Astrocyte (in vitro differentiated cells and primary cell): ENCODE measurements at places on chromosomes 3 and 15.

DNA sequence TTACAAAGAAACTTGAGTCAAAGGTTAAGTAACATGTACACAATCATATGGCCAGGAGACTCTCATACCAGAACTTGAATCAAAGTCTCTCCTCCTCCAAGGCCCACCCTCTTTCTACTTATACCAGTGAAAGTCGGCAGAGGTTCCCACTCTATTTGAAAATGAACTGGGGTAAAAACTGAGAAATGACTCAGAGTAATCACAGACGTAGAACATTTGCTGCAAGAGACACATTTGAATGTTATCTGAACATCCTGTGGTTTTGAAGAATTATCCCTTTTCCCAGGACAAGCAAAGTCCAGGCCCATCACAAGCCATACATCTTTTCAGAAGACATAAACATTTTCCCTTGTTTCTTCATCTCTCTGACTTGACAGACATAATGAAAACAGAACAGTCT lies 55.8 kb downstream of the SHOX2 start:
- no peak for DNase-seq

GRCh38 chr3:31918179-31919150 lies 62.6 kb downstream of the OSBPL10 start:
- no peak for DNase-seq

DNA sequence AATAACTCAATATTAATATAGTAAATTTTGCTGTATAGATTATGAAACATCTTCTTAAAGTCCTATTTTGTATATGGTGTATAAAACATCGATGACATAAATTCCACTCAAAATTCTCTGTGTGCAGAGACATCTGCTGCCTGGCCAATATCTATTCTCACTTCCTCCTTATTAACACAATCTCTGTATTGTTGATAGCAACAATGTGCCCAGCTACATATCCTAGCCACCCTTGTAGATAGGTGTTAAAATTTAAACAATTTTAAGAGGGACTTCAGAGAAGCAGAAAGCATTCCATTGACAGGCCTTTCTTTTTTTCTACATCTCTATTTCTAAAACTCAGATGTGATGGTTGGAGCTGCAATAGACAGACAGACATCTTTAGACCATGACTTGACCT lies 72.3 kb downstream of the FGF12 start:
- DNase-seq, result no peak

DNA sequence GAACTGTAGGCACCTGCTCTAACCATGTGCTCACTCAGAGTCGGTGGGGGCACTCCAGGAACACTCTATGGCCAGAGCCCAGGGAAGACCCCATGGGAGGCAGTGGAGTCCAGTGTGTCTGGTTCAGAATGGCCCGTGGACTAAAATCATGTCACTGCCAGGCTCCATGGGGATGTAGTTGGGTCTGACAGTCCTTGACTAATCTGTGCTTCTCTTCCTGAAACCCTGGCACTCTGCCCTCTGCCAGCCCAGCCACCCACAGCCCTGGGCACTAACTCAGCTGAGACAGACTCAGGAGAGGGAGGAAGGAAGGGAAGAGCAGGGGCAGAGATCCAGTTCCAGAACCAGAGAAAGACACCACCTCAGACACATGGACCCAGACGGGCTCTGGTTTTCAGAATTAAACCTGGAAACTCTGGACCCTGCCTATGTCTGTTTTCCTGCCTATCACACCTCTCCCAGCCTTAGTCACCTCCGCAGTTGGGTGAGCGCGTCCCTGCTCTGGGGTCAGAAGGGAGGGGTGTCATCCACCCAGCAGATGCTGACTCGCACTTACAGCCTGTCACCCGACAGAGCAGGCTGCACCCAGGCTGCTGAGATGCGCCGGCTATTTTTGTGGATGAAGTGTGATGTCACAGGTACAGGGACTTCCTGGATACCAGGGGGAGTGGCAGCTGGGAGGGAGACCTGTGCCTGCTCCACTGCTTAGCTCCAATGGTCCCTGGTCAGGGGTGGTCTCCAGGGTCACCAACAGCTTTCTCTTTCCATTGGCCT lies 56.8 kb upstream of the INSYN1 start:
- DNase-seq, result no peak

DNA sequence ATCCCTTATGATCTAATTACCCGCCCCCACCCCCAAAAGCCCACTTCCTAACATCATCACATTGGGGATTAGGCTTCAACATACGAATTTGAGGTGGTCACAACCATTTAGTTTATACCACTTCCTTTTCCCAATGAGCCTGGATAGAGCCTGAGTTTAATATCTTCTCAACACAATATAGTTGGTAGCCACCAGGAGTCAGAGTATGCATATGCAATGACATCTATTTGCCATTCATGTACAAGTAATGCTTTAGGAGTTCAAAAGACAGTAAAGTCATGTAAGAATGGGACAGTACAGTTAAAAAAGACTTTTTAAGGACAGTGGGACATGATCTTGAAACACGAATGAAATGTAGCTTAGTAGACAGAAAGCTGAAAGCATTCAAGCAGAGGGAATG lies 172.4 kb downstream of the DCLK3 start:
- DNase-seq, result no peak

DNA sequence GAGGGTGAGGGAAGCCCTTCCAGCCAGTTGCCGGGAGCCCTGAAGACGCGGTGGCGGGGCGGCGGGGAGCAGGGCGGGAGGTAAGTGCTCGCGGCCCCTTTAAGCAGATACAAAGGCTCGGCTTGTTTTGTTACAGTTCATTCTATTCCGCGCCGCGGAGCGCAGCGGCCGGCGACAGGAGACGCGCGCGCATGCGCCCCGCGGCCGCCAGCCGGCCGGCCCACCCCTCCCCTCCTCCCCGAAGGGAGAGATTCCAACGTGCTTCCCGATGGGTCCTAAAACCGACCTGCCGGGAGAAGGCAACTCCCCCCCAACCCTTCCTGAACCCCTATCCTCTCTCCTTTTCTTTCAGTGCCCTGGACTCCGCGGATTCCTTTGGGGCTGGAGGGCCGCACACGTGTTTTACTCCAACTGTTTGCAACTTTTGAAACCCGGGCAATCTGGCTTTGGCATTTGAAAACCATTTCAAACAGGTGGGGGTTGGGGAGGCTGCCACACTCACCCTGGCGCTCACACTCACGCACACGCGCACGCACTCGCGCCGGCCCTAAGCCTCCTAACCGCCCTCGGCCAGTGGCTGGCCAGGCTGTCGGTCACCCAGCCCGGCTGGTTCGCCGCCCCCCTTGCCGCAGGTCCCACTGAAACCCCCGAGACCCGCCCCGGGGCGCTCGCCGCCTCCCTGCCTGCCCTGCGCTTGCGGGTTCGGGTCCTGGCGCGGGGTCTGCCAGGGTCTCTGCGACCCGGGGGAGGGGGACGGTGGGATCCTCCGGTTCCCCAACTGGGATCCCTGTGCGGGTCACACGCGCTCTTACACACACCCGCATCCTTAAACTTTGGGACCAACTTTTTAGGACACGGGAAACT lies at the start of gene MAGI1:
TSS of gene MAGI1 (minus strand) at position 193 of the 864 bp plus-strand sequence. CDS start 610 bp downstream, outside the sequence.
- DNase-seq, result peak; percentile 94

- DNase-seq, result no peak
Observed at GRCh38 chr3:59153648-59154047, 103.8 kb upstream of the CFAP20DC start.

GRCh38 chr15:79977431-79978054 lies 6.5 kb upstream of the BCL2A1 start:
- no peak for DNase-seq

GRCh38 chr15:49901321-49901720 lies 217.7 kb downstream of the ATP8B4 start:
- no peak for DNase-seq

- DNase-seq, result peak; percentile 32
Observed at GRCh38 chr3:187319699-187320302, 28.3 kb upstream of the MASP1 start.

GRCh38 chr3:149235599-149236424 lies 14.2 kb upstream of the CP start:
- DNase-seq, result no peak

- peak; percentile 16 for DNase-seq
Observed at GRCh38 chr3:170387950-170388349, 30.4 kb downstream of the SKIL start.

GRCh38 chr3:37375184-37376127 lies 201.1 kb upstream of the LRRFIP2 start:
- no peak for DNase-seq

GRCh38 chr3:59406943-59407342 lies 357.1 kb upstream of the CFAP20DC start:
- no peak for DNase-seq

DNA sequence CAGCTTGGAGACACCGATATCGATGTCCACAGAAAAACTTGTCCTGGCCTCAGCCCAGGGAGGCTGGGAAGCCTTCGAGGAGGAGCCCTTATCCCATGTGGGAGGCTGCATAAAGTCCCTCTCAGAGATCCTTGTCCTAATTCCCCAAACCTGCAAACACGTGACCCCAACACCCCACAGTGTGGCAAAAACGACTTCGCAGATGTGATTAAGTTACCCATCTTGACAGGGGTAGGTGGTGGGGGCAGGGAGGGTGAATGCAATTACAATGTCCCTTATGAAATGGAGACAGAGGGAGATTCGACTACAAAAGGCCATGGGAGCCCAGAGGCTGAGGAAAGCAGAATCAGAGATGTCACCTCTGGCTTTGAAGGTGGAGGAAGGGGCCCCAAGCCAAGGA lies 2.3 kb upstream of the TLR9 start:
- no peak for DNase-seq

GRCh38 chr15:31274496-31275330 lies 51.9 kb upstream of the KLF13 start:
- no peak for DNase-seq

GRCh38 chr15:85337425-85338074 lies 42.9 kb upstream of the AKAP13 start:
- no peak for DNase-seq

GRCh38 chr15:76954744-76955143 lies 23.2 kb downstream of the RCN2 start:
- peak; percentile 36 for DNase-seq

DNA sequence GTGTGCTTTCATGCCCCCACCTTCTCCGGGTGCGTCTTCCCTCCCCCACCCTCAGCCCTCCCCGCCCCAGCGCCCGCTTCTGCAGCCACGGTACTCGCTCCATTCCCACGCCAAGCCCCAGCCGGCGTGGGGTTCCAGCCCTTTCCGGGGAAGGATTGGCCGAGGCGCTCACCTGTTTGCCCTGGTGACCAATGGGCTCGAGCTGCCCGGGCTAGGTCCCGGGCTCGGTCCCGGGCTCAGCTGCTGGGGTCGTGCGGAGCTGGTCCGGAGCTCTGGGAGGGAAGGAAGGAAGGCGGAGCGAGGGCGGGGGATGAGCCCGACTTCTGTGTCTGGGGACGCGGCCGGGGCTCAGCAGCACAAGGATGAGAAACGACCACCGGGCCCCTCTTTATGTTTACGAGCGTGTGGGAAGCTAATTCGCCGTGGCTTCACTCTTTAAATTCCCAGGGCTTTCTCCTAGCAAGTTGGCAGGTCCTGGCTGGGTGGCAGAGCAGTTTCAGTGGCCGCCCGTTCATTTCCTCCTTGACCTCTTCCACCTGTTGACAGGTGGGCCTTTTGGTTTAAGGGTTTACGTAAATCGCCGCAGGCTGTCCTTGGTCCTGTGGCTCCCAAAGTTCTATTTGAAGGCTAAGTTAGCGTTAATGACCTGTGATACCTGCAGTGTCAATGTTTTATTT lies at the start of gene IGSF10:
TSS of gene IGSF10 (minus strand) at position 288 of the 677 bp plus-strand sequence. CDS start 2,352 bp downstream, outside the sequence.
- DNase-seq, result no peak

- no peak for DNase-seq
Observed at GRCh38 chr15:41423979-41424659, 7.2 kb downstream of the RTF1 start.

DNA sequence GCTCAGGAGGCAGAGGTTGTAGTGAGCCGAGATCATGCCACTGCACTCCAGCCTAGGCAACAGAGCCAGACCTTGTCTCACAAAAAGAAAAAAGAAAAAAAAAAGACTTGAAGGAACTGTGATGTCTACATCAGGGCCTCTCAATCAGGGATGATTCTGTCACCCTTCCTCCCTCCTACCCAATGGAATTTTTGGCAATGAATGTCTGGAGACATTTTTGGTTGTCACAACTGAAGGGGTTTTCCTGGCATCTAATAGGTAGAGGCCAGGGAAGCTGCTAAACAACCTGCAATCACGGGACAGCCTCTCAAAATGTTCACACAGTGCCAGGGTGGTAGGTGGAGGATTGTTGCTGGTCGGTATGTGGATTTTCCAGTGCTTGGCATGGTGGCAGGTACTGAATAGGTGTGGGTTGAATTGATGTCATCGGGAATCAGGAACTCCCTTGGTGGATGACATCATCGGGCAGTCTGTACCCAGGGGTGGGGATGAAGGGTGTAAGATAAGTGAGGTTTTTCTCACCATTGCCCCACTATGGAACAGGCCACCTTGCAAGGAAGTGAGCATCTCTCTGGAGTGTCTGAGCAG lies 71.3 kb downstream of the MESD start:
- no peak for DNase-seq

- peak; percentile 94 for DNase-seq
Observed at GRCh38 chr3:11643605-11644087, at the start of gene VGLL4. TSS of gene VGLL4 (minus strand) at chr3:11643915. CDS start at chr3:11643518, 397 bp downstream.

GRCh38 chr15:70765504-70766281 lies 2.3 kb upstream of the UACA start:
- peak; percentile 65 for DNase-seq

DNA sequence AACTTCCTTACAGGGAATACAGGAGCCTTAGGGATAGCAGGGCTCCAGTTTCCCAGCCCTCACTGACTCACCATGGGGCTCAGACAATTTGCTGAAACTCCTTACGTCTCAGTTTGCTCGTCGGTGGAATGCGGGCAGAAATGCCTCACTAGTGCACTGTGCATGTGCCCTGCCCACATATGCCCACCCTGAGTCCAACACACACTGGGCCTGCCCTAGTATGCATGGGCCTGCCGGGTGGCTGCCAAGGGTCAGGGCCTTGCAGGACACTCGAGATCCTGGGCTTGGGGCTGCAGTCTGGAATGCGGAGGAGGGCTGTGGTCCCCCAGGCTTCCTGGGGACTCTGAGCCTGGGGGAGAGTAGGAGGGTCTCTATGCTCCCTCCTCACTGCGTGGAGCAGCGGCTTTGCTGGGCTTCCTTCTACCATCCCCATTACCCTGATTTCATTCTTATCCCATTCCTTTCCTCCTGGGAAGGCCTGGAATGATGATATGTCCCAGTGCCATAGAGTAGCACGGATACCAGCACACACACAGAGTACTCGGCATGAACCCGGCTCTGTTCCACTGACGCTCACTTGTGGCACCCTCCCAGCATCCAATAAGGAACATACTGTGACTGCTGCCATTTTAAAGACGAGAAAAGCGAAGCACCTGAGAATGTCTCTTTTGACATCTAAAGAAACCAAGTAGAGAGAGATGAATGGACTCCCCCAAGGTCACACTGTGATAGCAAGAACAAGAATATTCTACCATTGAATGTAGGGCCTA lies 124.2 kb downstream of the ASB7 start:
- DNase-seq, result peak; percentile 90

DNA sequence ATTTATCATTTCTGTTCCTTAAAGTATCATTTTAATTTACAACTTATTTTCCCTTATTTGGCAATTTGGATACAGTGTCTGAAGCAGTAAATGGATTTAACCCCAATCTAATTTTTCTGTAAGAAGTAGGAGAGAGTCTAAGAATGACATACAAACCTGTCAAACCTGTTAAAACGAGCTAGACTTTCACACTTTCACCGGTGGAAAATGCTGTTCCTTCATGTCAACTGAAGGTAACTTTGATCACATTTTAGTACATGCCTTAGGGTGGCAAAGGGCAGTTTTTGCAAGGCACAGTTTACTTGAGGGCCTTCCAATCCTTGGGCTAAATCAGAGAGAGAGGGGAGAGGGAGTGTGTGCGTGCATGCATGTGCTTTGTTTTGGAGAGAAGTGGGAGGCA lies 221.4 kb downstream of the THSD4 start:
- no peak for DNase-seq

GRCh38 chr3:56054844-56055243 lies 413.4 kb downstream of the ERC2 start:
- DNase-seq, result no peak
